NCI-H1417 treated with DMSO at 0.1 percent for 48 hours (cell line): ENCODE measurements at places on chromosomes 2 and 18.

DNA sequence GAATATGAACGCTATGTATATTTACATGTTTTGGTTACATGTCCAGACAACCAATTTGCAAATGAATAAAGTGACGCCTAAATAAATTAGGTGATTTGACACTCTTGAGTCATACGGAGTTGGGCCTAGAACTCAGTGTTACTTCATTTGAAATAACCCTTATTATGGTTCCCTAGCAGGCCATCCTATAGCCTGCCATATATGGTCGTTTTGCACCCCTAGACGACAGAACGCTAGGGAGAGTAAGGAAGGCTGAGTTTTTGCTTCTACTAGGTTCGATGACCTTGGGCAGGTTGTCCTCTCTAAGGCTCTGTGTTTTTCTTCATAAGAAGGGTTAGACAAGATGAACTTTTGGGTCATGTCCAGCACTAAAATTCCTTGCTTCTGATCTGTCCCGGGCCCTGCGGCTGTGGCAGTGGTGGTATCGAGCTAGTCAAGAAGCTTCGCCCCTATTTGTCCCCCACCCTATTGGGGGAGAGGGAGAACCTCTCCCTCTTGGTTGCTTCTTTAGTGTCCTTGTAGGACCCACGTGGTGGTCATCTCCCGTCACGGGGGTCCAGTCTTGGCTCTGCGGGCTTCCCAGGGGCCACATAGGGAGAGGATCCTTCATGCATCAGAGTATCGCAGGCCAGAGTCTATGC, 574 bp upstream of the EML4 start:
- DNase-seq = no peak

DNA sequence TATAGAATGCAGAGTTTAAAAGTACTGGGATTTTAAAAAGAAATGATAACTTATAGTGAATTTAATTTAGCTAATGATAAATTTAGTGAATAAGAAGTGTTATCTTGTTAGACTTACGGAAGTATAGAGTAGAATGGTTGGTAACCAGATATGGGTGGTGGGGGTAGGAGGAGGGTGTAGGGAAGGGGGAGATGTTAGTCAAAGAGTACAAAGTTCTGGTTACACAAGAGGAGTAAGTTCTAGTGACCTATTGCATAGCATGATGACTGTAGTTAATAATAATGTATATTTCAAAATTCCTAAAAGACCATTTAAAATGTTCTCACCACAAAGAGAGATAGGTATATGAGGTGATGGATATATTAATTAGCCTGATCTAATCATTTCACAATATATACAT, 184.8 kb upstream of the STON1 start:
- no peak for DNase-seq

GRCh38 chr2:124563426-124563825, 538.3 kb downstream of the CNTNAP5 start:
- DNase-seq = no peak

GRCh38 chr2:82224301-82224940, 1919.9 kb upstream of the LRRTM1 start:
- DNase-seq = no peak

DNA sequence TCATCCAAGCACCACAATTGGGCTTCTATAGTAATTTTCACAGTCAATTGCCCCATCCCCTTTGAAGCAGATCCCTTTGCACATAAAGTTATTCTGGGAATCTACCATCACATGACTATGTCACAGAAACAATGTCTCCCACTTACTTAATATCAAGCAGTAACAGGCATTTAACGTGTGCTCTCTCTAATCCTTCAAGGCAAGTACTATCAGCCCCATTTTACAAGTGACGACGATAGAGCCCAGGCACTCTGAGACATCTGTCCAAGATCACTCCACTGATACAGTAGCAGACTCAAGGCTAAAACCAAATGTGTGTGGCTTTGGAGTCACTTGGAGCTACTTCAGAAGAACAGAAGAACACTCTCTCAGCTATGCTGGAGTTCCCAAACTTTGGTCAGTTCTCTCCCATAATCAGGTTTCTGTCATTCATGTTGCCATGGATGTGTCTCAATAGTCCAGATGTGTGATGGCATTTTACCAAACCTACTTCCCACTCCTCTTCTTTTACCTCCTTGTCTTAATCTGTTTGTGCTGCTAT, 39.7 kb downstream of the PID1 start:
- no peak for DNase-seq

DNA sequence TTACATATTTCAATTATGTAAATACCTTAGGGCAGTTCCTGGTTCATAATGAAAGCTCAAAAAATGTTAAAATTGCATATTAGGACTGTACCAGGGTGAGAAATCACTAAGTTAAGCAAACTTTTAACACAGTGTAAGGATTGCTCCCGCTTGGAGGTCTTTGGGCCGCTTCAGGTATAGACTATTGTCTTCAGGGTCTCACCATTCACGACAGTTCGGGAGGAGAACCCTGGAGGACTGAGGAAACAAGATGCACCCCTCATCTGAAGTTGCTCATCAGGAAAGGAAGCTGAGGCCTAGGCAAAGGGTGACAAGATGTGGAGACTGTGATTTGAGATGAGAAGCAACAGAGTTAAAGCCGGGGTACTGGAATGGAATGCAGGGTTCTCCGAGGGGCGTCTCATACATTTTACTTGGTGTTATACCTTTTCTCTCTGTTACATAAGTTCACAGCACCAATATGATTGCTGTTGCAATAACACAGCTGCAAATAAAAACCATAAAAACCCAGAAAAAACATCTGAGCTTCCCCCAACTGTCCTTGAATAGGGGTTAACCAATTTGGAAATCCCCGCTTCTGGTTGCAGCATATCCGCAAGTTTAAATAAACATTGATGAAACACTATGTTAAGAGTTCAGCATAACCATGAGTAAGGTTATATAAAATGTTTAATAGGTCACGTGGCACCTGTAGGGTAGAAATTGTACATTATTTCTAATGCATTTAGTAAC, 40.1 kb downstream of the FBXO48 start:
- no peak for DNase-seq

GRCh38 chr2:84029903-84030575, 429.0 kb downstream of the SUCLG1 start:
- no peak for DNase-seq

DNA sequence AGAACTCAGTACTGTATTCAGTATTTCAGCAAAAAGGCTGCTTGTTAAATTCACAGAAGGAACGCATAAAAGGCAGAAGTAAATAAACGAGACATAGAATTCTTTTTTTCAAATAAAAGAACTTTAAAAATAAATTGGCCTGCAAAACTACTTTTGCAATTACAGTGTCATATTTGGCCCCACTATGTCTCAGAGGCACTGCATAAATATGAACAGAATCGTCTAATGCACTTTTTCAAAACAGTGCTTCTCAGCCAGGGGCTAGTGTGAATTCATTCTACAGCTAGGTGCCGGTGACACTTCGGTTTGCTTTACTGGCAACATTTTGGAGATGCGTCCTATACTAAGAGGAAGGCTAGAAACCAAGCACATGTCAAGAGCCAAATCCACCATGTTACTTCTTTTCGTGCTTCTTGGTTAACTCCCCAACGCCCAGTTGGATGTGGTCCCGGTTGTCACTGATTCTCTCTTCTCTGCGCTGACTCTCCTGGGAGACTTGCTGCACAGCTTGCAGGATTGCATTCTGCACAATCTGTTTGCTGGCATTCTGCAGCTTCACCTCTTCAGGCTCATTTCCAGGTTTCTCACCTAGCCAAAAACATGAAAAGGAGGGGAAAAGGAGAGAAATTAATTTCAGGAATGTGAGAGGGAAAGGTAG, 51.8 kb downstream of the AKAIN1 start:
- no peak for DNase-seq

- no peak for DNase-seq
Measured at GRCh38 chr2:20172273-20173055, 52.5 kb downstream of the SDC1 start.

DNA sequence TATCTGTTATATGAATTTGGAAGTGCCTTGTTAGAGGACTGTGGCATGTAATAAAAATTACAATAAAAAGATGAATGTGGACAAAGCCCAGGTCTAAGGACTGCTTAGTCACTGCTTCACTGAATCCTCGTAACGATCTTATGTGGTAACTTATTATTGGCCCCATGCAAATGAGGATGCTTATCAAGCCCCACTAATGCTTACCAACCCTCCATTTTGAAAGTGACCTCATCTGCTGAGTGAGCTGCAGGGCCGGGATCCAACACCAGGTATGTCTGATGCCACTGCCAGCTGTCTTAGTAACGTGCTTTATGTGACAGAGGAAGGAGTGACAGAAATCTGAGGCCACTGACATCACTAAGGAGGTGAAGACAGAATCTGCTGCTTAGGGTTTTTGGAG, 65.3 kb upstream of the CCDC85A start:
- no peak for DNase-seq

- no peak for DNase-seq
Measured at GRCh38 chr18:29855637-29856036, 1186.9 kb downstream of the DSC3 start.

DNA sequence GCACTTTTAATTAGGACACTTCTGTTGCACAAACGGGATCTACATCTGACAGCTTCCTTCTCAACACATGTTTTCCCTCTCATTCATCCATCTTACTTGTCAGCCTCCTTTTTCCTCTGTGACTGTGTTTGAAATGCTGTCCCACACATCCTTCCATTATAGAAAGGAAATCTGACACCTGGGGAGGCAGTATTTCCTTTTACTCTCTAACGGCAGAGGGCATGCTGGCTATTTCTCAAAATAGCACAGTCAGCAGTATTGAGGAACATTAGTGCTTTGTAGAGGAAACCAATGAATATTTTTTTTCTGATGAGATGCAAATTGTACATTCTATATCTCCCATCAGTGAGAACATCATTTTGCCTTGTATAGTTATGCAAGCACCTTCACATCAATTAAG, 668.7 kb downstream of the SLC4A3 start:
- no peak for DNase-seq

DNA sequence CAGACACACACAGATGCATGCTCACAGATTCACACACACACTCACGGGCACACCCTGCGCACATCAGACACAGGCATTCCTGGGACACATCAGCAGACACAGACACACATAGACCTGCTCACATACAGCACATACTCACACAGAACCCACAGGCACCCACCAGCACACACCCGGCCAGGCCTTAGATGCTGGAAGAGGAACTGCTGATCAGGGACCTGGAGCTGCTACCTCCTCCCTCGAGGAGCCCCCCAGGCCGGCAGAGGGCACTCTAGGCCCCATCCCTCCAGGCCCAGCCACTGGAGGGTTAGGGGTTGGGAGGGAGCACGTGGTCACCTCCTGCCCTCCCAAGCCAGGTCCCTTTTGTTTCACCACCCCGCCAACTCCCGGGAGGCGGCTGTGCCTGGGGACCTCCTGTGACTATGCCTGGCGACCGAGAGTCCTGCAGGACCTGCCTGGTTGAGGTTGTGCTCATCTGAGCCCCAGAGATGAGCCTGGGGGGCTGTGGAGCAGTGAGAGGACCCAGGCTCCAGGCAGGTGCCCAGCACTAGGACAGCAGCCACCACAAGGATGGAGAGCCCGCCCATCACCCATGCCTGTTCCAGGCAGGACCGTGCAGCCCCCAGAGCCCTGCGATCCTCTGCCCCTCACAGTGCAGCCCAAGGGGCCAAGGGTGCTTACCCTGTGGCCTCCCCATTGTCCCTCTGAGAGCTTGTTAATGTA, 21.0 kb upstream of the PTMA start:
- no peak for DNase-seq

GRCh38 chr2:231063347-231063746, 6.7 kb downstream of the PSMD1 start:
- DNase-seq = no peak

- no peak for DNase-seq
Measured at GRCh38 chr2:222088561-222088960, 210.2 kb downstream of the PAX3 start.

- DNase-seq = no peak
Measured at GRCh38 chr2:236166796-236167296, 1.3 kb downstream of the GBX2 start.

GRCh38 chr2:99821572-99821971, 320.8 kb downstream of the AFF3 start:
- DNase-seq = no peak

DNA sequence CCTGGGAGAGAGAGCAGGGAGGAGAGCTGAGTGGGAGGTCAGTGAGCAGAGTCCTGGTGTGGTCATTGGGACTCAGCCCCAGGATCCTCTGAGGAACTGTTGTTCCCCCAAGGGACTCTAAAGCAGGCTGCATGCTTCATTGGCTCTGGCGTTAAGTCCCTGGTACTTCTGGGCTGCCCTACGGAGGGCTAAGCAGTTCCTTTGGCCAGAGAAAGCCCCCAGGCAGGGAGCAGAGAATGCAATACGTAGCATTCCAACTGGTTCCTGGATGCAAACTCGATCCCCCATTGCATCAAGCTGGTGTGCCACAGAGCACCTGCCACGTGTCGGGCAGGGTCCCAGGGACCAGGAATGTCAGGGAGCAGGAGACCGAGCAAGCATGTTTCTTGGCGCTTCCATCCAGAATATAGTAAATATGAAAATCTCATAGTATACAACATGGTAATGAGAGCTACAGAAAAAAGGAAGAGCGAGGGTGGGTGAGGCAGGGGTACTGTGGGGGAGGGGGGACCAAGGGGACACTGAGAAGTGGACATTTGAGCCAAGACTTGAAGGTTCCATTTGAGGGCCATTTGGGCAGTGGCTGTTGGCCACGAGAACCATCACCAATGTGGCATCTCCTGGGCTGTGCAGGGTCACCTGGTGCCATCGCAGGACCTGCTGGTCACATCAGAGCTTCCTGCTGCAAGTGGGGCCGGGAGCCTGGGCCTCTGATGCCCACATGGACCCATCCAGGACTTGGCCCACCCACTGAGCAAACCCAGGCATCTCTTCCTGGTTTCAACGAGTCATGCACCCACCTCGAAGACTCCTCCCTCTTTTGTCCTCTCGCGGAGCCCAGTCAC, 160.4 kb downstream of the ASB1 start:
- DNase-seq = no peak

DNA sequence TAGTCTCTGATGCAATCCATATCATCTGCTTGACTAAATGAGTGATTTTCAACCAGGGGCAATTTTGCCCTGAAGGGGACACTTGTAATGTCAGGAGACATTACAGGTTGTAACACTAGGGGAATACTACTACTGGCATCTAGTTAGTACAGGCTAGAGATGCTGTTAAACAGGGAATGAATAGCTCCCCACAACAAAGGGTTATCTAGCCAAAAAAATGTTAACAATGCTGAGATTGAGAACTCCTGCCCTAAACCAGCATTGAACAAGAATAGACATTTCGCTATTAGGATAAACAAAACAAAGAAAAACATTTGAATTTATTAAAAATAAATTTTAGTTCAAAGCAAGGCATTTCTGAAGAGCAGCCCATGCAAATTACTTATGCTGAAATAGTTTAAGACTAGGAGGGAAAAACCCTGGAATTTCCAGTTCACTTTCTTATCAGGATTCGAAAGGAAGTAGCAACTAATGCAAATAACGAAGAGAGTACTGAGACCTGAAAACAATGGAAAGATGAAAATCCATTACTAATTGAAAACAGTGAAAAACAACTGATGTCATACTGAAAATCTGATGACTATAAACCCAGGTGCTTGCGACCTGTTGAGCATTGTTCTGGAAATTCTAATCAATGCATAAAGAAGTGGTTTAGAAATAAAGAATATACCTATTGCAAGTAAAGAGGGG, 53.1 kb downstream of the CAB39 start:
- no peak for DNase-seq

- no peak for DNase-seq
Measured at GRCh38 chr2:223005496-223005895, 46.5 kb upstream of the KCNE4 start.
